Naive thymus-derived CD8-positive, alpha-beta T cell (primary cell): ENCODE measurements at places on chromosomes 11 and 22.

- no peak for DNase-seq
These were observed at the start of gene ISX for GRCh38 chr22:35065796-35066218. ISX (plus strand) TSS chr22:35066158; CDS start chr22:35067088, 930 bp downstream.

DNA sequence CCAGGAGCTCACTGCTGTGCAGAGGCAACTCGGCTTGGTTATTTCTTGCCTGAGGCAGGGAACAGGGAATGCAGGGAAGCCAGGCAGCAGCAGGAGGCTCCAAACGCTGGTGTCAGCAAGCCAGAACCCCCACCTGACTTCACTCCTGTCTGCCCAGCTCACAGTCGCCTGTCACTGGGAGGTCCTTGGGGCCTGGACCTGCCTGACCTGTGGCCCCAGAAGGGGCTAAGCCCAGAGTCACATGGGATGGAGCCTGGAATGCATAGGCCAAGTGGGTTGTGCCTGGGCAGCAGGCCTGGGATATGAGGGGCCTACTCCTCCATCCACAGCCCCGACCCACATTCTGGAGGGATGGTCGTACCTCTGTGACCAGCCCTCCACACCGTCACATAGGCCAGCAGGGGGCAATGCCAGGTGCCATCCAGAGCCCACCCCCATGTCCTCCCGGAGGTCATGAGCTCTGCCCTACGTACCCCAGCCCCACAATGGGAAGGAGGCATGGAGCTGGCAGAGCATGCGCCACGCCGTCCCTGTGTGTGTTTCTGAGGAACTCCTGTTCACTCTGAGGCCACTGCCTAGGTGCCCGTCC, 5.2 kb downstream of the RASSF7 start:
- no peak for DNase-seq

GRCh38 chr11:108224366-108224765, 1.5 kb downstream of the ATM start:
- no peak for DNase-seq

GRCh38 chr11:14422814-14423182, 63.8 kb upstream of the RRAS2 start:
- no peak for DNase-seq

GRCh38 chr11:114183044-114183511, 113.1 kb upstream of the NNMT start:
- peak; percentile 74 for DNase-seq

- DNase-seq = peak; percentile 35
These were observed 26.9 kb downstream of the POLR3H start for GRCh38 chr22:41517172-41518047.

- DNase-seq = no peak
These were observed 109.8 kb upstream of the SYT13 start for GRCh38 chr11:45395947-45396346.

DNA sequence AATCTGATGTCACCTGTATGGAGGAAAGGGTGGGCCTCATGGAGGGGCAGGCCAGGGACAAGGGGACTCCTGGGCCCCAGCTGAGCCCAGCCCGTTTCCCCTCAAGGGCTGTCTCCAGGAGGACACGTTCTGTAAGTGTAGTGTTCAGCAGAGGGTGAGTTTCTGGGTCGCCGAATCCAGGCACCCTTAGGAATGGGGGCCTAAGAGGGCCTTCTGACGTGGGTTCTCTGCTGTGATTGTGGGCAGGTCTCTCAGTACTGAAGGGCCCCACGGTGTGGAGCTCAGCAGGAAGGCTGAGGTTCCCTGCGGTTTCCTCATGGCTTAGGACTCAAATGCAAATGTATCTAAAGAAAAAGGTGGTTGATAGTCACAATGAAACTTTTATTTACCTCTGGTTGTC, 6.5 kb downstream of the PTDSS2 start:
- DNase-seq = peak; percentile 40

- DNase-seq = no peak
These were observed 16.1 kb upstream of the PCF11 start for GRCh38 chr11:83140691-83141455.

DNA sequence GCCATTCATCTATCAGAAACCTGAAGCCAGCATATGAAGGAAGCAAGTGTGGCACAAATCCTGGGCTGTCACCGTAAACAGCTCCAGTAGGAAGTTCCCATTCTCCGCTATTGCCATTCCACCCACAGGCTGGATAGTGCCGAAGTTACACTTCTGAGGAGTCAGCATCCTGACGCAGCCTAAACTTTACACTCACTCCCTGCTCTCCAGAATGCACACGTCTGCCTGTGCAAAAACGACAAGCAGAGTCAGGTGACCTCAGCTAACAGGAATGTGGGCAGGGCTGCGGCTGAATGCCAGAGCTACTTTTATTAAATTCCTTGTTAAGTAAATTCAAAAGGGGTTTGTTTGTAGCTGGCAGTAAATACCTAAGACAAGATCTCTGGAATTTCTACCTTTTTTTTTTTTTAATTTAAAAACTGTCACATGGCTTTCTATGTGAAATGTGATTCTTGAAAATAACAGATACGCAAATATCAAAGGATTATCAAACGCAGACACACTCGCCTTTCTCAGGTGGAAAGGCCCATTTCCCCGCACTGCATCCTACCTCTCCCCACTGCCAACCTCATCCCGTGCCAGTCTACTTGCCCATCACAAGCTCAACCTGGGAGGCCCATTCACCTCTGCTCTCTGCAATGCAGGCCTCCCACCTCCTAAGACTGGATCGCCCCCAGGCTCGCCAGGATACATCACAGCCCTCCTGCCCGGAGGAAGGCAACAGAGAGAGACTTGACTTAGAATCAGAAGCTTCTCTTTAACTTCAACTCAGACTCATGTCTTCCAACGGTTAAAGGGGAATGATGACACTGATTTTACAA, 33.5 kb downstream of the NFRKB start:
- DNase-seq = no peak

DNA sequence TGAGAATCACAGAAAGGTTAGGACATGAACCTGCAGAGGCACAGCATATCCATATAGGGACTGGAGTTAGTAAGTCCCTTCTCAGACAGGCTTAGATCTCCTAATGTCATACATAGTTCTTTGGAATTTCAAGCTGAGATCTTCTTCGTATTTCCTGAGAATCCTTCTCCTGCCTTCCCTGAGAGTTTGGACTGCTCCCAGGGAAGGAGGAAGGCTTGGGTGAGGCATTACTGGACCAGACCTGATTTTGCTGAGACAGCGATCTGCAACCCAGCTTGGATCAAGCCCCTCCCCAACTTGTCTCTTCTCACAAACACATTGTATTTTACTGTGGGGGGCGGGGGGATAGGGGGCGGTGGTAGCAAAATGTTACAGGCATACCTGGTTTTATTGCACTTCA, 108.5 kb downstream of the TSPAN18 start:
- DNase-seq = no peak

GRCh38 chr11:40032331-40032730, 1427.1 kb downstream of the LRRC4C start:
- no peak for DNase-seq

- no peak for DNase-seq
These were observed 86.4 kb upstream of the THY1 start for GRCh38 chr11:119509282-119509841.

DNA sequence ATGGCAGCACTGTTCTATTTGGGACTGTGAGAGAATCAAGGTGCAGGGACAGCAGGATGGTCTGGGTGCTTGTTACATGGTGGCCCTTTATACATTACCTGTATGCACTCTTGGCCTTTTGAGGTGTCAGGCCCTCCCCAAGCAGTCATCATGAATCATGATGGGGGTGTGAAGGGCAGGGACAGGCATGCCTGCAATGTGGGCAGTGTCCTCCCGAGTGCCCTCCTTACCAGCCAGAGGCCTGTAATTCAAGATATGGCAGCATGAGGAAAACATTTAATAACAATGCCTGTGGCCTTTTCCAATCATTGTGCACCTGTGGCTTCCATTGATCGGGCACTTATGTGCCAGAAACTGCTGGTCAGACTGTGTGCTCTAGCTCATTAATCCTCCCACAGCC, 25.5 kb upstream of the CYP2D6 start:
- no peak for DNase-seq
